Stimulated activated CD4-positive, alpha-beta T cell treated with anti-CD3 and anti-CD28 coated beads, Interleukin-1b, Interleukin-23, amount 100 ng/mL, for 4 hours (primary cell): ENCODE measurements at places on chromosomes 2 and 18.

DNA sequence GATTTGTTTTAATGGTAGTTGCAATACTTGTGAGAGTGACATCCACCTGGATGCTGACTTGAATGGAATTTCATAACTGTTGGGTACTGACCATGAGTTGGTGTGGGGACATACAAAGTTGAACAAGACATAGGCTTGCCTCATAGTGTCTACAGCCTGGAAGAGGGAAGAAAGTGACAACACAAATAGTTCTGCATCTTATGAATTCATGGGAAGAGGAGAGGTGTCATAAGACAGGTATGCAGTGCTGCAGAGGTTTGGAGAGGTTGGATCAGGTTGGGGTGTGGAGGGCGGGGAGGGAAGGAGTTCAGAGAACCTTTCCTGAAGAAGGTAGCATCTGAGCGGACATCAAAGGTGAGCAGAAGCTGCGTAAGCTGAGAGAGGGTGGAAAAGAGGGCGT, 44.0 kb downstream of the HRH4 start:
- DNase-seq, result no peak

DNA sequence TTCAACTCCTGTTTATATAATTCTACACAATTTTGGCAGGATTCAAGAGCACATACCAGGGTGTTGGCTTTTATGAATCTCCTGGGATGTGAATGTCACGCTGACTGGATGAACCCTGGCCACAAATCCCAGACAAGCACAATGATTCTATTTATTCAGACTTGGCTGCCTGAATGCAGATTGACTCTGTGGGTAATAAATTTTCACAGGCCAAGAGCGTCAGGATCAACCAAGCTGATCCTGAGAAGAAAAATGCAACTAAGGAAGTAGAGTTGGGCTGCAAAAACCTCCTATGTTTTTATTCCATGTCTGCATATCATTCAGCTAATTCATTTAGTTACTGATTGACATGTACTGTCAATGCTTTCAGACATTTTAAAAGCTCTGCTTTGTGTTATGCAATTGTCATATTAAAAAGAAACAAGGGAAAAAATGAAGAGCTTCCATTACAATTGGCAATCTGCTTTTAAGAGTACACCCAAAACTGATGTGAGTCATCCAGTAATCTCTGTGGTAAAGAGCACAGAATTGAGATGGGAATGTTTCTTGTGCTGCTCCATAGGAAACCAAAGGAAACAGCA, 173.0 kb upstream of the REV1 start:
- DNase-seq, result no peak

DNA sequence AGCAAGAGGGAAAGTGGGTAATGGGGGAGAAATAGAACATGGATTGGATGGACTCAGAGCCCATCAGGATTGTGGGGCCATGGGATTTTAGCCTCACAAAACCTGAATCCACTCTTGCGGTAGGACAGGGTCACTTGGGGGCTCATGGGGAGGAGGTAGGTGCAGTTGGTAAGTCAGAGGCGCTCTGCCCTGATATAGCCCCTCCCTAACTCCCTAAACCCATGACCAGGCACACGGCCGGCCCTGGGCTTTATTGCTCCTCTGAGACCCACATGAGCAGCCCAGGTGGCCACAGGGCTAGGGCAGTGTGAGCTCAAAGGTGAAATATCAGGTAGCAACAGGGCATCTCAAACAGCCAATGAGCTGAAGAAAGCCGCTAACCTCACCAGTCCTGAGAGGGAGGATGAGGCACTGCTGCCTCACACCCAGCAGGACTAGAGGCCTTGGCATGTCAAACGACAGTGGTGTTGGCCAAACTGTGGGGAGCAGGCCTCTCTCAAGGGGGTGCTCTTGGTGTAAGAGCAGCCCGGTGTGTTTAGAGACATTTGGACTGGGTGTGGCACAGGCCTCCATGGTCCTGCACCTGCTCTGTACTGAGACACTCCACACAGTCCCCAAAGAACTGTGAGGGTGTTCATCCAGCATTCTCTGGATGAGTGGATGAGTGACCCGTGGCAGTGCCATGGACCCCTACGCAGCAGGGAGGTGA, 90.8 kb upstream of the HS6ST1 start:
- DNase-seq, result no peak

DNA sequence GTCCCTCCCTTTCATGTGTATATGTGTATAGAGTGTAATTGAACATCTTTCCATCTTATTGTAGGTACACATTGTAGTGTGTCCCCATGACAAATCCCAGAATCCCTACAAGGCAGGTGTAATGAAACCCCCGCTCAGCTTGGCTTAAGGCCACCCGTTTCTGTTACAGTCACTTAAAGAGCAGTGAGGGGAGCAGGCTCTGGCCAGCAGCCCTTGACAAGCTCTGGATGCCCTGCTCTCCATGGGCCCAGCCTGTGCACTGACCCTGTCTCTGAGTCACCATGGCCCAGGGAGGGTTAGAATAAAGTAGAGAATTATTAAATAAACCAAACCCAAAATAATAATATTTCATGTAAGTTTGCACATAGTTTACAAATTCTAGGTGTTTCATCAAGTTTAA, 17.2 kb upstream of the MAL start:
- no peak for DNase-seq

DNA sequence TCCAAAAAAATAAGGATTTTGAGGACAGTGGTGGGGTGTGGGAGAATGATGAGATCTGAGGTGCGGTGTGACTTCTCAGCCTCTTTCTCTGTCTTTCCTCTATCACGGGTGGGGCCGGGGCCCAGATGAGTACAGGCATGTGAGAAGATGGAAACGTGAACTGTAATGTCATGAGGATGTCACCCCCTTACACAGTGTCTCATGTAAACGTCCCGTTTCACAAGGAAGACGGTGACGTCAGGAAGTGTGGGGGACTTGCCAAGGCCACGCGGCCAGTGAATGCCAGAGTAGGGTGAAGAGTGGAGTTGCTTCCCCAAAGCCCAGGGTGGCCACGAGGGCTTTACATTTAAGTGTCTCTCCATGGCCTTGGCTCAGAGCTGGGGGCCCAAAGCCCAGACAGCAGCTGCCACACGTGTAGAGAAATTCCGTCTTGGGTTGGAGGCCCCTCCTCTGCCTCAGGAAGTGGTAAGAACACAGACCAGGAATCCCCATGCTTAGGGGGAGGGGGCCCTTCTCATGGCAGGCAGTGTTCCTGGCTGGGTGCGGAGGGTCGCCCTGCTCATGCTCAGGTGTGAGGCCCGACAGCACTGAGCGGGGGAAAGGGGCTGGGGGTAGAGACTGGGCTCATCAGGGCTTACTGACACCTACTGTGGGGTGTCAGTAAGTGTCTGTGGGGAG, 80.9 kb upstream of the SMAD7 start:
- peak; percentile 18 for DNase-seq

DNA sequence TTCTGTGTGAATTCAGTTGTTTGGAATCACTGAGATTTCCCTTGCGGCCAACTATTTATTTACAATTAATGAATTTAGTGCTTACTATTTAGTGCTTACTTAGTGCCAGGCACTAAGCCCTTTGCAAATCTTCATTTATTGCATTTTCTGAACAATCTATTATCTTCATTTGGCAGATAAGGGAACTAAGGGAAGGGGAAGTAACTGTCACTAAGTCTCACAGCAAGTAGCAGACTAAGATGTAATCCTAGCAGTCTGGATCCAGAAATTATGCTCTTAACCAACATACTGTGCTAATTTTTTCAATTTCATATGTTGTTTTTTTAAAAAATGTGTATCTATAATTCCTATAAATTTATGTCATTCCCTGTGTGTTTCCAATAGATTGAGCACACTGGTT, 214.4 kb upstream of the EPC2 start:
- DNase-seq, result no peak

- DNase-seq, result no peak
Measured at GRCh38 chr2:206846981-206847834, 81.8 kb downstream of the FASTKD2 start.

- no peak for DNase-seq
Measured at GRCh38 chr2:102439065-102439695, 16.2 kb downstream of the IL18RAP start.

- no peak for DNase-seq
Measured at GRCh38 chr2:147026664-147027295, 818.0 kb upstream of the ACVR2A start.

DNA sequence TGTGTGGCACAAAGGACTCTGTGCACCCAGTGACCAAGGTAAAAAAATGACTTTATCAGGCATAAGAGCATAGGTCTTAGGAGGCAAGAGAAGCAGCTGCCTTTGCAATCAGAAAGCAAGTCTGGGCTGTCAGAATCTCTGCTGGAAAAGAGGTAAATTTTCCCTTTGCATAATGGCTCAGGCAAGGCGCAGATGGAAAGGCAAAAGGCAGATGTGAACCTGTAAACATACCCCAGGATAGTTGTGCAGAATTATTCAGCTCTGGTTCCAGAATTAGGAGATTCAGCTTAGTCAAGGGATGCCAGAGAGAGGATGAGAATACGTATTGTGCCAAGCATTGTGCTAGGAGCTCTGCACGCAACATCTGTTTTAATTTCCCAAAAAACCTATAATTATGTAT, 258.7 kb downstream of the CLIP4 start:
- no peak for DNase-seq

- no peak for DNase-seq
Measured at GRCh38 chr2:43764086-43764705, 9.6 kb upstream of the DYNC2LI1 start.

- no peak for DNase-seq
Measured at GRCh38 chr2:121710470-121711170, 26.1 kb downstream of the NIFK start.

DNA sequence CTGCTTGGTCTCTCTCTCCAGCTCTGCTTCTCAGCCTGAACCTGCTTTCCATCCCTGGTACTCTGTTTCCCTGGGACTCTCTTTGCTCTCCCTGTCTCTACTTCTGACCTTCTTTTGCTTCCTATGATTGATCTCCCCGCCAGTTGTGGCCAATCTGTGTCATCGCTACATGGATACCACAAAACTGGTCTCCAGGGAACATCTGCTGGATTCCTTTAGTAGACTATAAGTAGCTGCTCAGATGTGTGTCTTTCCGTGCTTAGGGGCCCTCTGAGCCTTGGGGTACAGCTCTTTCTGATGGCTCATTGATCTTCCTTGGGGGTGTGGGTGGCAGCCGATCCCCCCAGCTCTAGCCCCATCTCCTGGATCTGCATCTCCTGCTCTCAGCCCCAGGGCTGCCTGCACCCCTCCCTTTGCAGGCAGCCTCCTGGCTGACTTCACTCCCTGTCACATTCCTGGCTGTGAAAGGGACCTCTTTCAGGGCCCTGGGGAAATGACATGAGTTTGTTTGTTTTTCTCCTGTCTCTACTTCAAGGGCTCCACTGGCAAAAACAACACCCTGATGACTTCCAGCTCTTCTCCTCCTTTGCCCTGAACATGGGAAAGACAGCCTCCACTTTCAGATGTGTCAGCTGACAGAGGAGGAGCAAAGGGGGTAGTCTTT, 333.7 kb downstream of the CYP26B1 start:
- no peak for DNase-seq

GRCh38 chr2:154263206-154263605, 391.5 kb downstream of the GALNT13 start:
- DNase-seq, result no peak

DNA sequence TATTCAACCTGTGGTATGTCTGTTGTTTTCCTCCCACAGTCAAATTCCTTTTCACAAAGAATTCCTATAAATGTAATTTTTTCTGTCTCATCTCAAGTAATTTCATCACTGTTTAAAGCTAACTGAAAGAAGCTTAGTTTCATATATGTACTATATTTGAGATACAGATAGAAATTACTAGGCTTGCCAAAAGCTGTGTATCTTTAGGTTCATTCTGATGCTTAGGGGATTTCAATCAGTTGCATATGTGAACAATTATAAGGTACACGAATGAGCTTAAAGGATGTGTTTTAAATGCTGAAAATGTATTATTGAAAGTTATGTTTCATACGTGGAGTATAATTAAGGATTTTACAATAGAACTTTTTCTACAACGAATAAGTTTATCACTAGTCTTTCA, 59.2 kb upstream of the DSG1 start:
- no peak for DNase-seq

DNA sequence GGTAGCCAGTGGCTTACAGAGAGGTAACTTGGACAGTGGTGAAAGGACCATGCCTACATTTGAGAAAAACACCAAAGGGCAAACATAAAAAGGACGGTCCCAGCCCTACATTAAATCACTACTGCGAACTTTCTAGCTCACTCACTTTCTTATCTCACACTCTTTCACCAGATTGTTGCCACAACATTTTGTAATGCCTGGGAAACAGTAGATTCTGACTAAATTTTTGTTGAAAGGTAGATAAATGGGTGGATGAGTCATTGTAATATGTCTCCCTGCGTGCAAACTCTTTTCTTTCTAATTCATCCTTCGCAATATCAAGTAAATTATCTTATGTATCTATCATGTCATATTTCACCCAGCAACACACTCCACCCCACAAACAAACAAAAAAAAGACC, 192.2 kb downstream of the IRS1 start:
- DNase-seq, result no peak

DNA sequence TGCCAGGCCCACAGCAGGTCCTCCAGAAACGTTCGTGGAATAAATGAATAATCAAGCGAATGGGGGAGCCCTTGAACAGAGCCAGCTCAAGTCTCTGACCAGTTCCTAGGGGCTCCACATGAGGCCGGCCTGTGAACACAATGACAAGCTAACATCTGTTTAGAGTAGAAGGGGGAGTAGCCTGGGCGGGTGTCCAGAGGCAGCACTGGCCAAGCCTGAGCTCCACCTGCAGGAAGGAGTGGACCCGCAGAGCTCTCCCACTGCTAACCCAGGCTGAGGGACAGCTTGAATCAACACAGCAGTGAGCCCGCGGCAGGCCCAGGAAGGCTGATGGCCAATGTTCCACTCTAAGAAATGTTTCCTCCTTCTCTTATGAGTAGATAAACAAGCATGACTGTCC, 234.8 kb upstream of the RAB6C start:
- no peak for DNase-seq

- no peak for DNase-seq
Measured at GRCh38 chr18:53657257-53657656, 567.2 kb downstream of the MBD2 start.

DNA sequence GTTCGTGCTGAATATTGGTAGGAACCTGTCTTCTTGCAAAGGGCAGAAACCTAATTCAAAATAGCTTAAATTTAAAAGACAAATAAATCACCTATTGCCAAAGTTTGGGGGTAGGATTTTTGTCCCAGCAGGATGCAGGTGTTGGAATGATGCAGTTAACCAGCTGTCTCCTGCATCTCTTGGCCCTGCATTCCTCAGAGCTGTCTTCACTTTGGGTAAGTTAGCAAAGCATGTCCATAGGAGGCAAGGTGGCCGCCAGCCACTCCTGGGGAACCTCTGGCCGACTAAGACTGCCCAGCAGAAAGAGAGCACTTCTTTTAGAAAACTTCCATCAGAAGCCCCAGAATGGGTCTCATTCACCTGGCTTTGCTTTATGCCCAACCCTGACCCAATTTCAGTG, 20.5 kb upstream of the NYAP2 start:
- DNase-seq, result no peak

DNA sequence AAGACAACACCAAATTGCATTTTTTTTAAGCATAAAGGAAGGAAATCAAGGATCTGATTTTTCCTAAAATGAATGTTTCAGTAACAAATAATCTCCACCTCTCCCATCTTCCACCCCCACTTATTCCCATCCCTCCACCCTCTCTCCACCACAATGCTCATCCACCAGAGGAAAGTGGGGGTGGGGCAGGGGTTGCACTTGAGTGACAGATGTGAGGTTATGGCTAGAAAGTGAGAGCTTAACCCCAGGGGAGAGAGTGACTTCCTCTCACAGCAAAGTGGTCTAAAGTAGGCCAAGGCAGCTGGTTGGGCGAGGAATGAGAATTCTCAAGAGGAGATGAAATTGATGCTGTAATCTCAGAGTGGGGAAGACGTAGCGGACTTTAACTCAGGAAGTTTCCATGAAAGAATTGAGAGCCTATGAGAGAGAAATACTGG, 104.7 kb downstream of the HNRNPLL start:
- no peak for DNase-seq

- no peak for DNase-seq
Measured at GRCh38 chr2:235343869-235344268, 150.0 kb upstream of the AGAP1 start.
